NCI-H1105 treated with DMSO at 0.1 percent for 48 hours (cell line): ENCODE measurements at places on chromosomes 6 and 20.

- DNase-seq: peak; percentile 94
These were observed at the start of gene MACROD2 for GRCh38 chr20:13995086-13995665. MACROD2 (plus strand) TSS chr20:13995516.

- no peak for DNase-seq
These were observed 57.0 kb downstream of the DNAAF9 start for GRCh38 chr20:3350422-3350821.

GRCh38 chr6:132505158-132505557, 7.8 kb downstream of the STX7 start:
- no peak for DNase-seq

DNA sequence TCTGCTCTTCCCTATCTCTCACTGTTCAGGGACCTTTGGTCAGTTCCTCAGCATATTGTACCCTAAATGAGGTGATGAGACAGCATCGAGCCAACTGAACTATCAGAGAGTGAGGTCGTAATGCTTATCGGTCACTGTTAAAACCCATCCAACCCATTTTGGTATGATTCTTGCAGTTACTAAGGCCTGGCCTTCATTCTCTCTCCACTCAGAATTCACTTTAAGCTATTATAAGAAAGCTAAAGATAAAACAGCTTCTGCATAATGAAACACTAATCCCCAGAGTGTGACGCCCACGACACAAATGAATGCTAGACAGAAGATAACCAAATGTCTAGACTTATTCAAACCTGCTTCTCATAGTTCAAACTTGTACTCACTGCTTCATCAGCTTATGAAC, 175.8 kb downstream of the GMPR start:
- DNase-seq: no peak

GRCh38 chr20:46458866-46459750, 52.7 kb upstream of the ELMO2 start:
- peak; percentile 84 for DNase-seq

DNA sequence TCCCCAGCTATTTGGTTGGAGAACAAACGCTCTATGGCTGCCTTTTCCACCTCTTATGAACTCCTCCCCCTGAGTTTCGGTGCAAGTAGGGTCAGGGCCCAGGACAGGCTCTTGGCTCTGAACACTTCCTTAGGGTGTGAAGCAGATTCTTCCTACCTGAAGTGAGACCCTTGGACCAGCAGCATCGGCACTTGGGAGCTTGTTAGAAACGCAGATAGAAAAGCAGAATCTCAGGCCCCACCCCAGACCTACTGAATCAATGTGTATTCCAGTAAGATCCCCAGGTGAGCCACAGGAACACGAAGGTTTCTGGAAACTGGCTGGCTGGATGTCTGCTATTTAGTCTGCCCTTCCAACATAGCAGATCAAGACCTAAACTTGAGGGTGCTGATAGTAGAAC, 3.2 kb downstream of the FAM50B start:
- DNase-seq: no peak

GRCh38 chr6:364609-365540, 26.7 kb upstream of the IRF4 start:
- DNase-seq: no peak

- DNase-seq: no peak
These were observed 13.0 kb downstream of the SLC2A10 start for GRCh38 chr20:46722450-46722849.

GRCh38 chr20:7137395-7138151, 370.1 kb downstream of the BMP2 start:
- DNase-seq: no peak

DNA sequence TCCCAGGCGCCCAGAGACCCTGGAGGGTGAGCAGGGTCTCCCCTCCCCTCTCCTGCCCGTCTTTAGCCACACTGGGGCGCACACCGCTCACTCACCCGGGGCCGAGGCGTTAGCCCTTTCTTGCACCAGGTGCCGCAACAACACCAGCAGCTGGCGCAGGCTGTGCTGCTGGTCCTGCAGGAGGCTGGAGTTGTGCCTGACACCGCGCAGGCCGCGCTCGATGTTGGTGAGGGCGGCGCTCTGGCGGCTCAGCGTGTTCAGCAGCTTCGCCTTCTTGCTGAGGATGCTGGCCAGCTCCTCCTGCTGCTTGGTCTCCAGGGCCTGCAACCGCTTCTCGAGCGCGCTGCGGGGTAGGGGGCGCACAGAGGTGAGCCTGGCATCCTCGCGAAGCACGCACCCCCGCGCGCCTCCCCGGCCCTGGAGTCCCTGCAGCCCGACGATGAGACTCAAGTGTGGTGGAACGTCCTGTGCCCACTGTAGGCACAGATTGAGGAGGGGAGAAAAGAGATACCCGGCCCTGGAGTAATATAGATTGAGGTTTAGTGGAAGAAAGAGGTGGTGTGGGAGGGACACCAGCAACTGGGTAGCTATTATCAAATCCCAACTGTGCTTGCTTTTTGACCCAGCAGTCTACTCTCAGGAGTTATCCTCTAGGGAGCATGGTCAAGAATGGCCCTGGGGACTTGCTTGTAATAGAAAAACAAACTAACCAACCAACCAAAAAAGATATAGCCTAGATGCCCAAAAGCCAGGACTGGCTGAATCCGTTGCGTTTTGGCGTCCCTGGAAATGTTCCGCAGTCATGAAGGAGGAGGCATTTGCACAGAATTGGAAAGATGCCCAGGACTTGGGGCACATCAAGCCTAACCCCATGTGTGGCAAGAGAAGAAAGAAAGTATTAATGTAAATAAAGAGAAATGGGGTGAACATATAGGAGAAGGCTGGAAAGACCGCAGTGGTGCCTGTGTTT, 30.9 kb downstream of the ANGPT4 start:
- no peak for DNase-seq

DNA sequence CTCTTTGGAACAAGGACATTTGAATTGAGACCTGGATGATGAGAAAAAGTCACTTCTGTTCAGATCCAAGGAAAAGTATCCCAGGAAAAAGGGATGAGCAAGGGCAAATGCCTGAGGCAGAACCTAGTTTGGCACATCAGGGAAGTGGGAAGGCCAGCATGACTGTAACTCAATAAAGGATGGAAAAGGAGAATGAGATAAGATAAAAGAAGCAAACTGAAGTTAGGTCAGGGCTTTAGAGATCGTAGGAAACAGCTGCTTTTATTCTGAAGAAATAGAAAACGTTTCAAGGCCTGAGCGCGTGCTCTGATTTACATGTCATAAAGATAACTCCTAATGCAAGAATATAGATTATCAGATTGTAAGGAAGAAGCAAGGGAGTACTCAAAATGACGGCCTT, 450.0 kb downstream of the FRK start:
- no peak for DNase-seq

- DNase-seq: no peak
These were observed 25.2 kb downstream of the PACSIN1 start for GRCh38 chr6:34491091-34491430.

DNA sequence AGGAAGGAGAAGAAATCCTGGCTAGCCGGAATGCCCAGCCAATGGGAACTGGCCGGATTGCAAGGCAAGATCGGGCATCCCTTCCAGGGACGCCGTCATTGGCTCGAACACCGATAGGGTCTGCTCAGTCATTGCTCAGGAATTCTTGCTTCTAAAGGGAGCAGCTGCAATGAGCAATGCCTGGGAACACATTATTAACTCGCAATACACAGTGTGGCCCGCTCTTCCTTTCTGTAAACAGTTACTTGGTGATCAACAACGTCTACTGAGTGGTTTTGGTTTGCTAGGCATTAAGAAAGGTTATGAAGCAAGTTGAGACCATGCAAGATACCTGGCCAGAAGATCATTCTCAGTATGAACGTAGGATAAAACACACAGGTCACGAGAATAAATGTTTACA, 165.4 kb upstream of the CITED2 start:
- DNase-seq: no peak

DNA sequence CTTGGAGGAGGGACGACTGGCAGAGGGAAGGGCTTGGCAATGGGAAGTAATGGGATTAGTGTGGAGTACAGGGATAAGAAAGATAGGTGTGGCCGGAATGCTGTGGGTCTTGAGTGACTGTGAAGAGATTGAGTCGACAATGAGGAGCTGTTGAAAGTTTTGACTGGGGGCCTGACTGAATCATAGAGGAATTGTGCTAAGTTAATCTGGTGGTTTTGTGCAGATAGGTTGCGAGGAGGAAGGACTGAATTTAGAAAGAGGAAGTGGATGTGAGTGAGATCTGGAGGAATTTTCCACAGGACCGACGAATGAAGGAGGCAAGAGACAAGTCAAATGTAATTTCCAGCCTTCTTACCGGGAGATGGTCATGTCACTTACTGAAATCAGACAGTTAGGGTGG, 143.9 kb upstream of the RALGAPA2 start:
- DNase-seq: no peak

GRCh38 chr6:41801380-41801779, 13.9 kb downstream of the TOMM6 start:
- no peak for DNase-seq

DNA sequence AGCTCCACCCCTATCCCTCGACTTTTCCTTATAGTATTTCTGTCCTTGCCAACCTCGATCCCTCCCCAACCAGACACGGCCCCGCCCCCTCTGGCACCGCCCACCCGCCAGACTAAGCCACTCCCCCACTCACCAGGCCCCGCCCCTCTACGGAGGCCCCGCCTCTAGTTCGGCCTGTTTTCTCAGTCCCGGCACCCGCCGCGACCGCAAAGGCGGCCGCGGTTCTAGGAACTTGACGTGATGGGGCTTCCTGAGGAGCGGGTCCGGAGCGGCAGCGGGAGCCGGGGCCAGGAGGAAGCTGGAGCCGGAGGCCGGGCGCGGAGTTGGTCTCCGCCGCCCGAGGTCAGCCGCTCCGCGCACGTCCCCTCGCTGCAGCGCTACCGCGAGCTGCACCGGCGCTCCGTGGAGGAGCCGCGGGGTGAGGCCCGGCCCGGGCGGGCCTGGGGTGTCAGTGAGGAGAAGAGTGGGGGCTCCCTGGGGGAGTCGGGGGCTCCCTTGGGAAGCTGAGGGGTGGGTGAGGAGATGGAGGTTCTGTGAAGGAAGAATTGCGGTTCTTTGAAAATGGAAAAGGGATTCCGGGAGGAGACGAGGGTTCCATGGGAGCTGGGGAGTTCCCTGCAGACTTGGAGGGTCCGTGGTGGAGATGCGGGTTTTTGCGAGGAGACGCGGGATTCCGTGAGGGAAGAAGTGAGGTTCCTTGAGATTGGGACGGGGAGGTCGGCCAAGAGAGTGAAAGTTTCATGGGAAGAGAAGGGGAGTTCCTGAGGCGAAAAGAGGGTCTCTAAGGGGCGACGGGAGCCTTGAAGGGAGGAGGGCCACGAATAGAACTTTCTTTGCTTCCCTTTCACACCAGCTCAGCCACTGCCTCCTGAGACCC, at the start of gene ACSS2:
Gene ACSS2 (plus strand): TSS at position 207 of the 877 bp plus-strand sequence. CDS start 34 bp downstream, at position 241.
- no peak for DNase-seq

- DNase-seq: peak; percentile 8
These were observed 108.4 kb upstream of the MAFB start for GRCh38 chr20:40797425-40797824.

GRCh38 chr20:3209257-3209945, at the start of gene ITPA:
ITPA (plus strand) TSS chr20:3209498; CDS start chr20:3209552, 54 bp downstream.
- DNase-seq: peak; percentile 37

- no peak for DNase-seq
These were observed 56.8 kb upstream of the HINT3 start for GRCh38 chr6:125899726-125900182.

DNA sequence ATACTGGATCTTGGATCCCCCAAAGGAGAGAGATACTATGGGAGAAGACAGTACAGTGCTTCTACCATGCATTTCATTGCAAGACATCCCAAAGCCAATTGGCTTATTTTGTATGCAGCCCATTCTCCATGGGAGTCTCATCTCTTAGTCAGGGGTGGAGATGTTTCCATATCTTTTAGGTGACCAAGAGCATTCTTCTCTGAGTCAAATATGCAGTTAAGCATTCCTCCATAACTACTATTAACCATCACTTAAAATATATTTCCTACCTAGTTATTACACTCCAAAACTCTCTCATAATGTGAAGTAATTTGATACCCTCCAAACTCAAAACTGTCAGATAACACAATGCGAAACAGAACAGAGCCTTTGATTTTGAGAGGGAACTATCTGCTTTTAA, 542.6 kb downstream of the HDGFL1 start:
- DNase-seq: no peak

DNA sequence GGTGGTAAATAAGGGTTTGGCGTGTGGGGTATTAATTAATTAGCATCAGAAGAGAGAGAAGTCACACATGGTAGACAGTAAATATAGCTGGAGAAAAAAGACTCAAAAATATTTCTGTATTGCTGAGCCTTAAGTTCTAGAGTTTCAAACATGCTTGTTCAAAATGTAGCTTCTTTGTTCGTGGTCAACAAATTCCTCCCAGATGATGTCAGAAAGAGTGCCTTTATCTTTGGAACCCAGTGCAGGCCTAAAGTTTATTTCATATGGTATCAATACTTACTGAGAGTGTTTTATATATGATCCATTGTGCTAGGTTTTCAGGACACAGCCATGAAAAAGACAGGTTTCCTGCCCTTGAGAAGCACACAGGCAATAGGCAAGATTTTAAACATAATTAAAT, 18.3 kb downstream of the MARCKS start:
- no peak for DNase-seq

GRCh38 chr20:48750941-48751635, 76.7 kb downstream of the PREX1 start:
- no peak for DNase-seq

DNA sequence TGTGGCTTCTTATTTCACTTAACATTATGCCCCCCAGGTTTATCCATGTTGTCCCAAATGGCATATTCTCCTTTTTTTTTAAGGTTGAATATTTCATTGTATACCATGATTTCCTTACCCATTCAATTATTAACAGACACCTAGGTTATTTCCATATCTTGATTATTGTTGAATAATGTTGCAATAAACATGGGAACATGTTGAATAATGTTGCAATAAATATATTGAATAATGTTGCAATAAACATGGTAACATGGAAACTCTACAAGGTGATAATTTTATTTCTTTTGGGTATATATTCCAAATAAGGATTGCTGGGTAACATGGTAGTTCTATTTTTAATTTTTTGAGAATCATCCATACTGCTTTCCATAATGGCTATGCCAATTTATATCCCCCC, 648.1 kb downstream of the MMUT start:
- DNase-seq: no peak

GRCh38 chr20:409697-410559, 1.8 kb downstream of the RBCK1 start:
- DNase-seq: no peak
